Left cardiac atrium (tissue), 4 donors: ENCODE measurements at places on chromosomes 1 and 21. TPM values are rescaled to one million over a fixed set of nuclear protein-coding genes. Genes with fewer than 3 reads are reported as not detected.
A peak's percentile ranks its signal among the peaks of the same experiment; 100 is the strongest.

DNA sequence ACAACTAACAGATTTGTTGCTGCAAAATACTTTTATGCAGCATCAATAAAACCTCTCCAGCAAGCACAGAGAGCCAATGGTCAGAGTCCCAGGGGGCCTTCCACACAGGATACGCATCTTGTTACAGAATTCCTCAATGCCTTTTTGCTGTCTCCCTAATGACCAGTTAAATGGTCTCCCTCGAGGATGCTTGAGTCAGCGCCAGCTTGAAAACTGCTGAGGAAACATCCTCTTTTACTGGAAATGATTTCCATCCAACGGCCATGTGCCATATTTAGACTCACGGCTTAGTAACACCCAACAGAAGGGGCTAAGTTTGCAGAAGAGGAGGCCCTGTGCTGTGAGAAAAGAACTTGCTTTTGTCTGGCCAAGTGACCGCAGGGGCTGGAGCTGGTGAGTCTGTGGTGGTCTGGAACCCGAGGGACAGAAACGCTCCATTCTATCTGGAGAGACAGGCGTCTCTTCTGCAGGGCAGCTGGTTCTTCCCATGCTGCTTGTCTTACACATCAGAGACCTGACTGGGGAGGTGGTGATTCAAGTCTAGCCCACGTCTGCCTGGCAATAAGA, 496.4 kb downstream of the SETD4 start:
- DNase-seq, result peak; percentile 75

DNA sequence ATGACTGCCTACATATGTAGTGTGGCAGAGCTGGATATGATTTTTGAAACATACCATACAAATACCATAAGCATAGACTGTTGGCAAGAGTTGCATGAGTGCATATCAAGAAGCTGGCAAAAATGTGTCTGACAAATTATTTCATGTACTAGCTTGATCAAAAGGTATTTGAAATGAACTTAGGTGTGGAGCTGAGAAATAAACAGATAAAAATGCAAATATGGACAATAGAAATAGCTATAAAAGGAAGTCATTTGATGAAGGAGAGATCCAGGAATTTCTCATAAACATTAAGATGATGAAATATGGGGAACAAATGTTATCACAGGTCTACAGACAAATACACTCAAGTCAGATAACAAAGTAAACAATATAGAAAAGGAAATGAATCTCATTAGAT, 609.1 kb downstream of the PTPRC start:
- no peak for DNase-seq

GRCh38 chr1:206469933-206470691, at the start of gene IKBKE:
IKBKE (plus strand) TSS chr1:206470476; CDS start chr1:206473228, 2,752 bp downstream.
- DNase-seq, result peak; percentile 57

- DNase-seq, result peak; percentile 62
Observed at GRCh38 chr1:231629132-231629531, 2.5 kb downstream of the DISC1 start.

DNA sequence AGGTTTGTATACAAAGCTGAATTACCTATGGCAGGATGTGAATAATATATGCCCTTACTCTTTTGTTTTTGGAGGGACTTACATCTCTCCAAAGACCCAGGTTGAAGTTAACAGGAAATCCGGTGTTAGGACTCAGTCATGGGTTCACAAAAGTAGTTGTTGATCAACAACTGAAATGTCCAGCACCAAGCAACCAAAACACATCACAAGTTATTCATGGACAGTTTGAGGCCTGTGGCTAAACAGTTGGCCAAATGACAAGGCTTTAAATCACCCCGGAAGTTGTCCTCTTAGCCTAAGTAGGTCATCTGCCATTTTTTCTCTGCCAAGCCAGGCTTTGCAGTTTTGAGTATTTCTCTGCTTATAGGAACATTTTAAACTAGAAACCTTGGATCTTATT, 89.9 kb downstream of the CD247 start:
- DNase-seq, result no peak

RGSL1 gene
- not detected for total RNA-seq

- no peak for DNase-seq
Observed at GRCh38 chr1:182674346-182675246, 9.8 kb downstream of the RGS8 start.

DNA sequence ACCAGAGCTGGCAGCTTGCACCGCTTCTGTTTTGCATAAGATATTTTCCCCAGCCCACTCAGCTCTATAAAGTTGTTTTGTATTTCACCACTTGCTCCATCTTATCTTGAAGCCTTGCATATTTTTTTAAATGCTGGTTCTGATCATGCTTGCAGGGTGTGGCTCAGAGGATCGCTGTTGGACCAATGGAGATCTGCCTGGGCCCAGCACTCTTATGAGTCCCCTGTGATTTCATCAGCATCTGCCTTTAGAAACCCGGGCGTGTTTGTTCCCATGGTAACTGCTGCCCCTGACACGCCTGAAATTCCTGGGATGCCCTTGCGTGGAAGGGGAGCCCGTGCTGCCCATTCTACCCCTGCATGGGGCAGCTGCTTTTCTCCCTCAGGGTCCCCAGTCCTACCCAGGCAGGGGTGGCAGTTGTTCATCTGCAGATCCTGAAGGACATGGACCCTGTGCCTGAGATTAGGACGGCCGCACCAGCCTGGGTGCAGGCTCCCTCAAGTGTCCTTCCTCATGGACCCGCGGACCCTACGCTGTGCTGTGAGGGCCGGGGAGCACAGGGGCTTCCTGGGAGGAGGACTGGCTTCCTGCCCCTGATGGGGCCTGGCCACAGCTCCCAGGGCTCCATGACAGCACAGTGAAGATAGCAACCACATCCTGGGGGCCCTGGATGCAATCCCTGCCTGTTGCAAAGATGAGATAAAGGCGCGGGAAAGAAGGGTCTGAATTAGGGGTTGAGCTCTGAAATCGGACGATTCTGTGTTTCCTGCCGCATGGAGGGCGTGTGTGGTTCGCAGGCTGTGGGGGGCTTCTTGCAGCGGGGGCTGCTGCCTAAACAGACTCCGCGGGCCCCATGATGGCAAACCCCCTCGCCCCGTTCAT, 226.5 kb downstream of the SDCCAG8 start:
- DNase-seq, result no peak

DNA sequence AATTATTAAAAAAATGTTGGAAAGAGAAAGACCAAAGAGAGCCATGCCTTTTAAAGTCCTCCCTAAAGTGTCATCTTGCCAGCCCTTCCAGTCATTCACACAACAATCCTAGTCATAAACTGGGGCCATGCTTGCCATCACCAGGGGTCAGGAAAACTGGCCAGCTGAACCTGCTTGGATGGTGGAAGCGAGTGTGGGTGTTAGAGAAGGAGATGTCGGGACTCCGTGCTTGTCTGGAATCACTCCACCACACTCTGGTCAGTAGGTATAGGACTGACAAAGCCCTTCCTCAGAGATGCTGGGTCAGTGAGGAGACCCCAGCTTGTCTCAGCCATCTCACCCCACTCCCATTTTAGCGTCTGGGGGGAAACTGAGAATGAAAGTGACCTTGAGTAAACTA, 3.3 kb upstream of the HAPLN2 start:
- no peak for DNase-seq

- no peak for DNase-seq
Observed at GRCh38 chr1:89918127-89918793, 76.7 kb upstream of the ZNF326 start.

DNA sequence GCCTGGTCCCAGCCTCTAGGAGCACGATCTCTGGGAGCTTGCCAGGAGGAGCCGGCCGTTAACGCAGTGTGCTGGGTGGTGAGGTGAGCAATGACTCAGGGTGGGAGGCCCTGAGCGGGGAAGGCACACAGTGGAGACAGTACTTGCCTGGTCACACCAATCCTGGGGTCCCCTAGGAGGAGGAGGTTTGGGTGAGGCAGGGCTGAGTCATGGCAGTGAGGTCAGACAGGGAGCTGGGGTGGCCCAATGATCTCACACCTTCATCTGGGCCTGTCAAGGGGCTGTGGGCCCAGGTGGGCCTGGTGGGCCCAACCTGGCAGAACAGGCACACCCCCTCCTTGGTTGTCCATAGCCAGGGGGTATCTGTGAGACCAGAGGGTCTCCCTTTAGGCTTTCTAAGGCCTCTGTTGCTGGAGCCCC, 8.6 kb upstream of the EDN2 start:
- DNase-seq, result no peak

LCE1B gene
- not detected for total RNA-seq

DNA sequence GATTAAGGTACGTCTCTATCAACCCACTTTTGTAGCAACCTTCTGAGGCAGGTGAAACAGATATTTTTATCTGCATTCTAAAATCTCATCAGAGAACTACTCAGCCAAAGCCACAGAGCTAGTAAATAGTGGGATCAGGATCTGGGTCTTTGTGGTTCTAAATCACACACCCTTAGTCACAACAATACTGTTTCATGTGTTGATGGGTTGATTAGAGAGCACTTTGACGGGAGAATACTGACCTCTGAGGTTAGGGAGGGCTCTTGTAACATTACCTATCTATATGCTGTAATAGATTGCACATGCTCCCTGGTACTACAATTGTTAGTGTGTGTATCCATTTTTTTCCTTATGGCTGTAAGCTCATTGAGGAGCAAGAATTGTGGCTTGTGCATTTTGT, 45.5 kb upstream of the CCDC190 start:
- no peak for DNase-seq

- DNase-seq, result peak; percentile 34
Observed at GRCh38 chr1:29736582-29737188, 500.4 kb downstream of the PTPRU start.

- DNase-seq, result no peak
Observed at GRCh38 chr1:91997607-91998195, 32.1 kb upstream of the EPHX4 start.

DNA sequence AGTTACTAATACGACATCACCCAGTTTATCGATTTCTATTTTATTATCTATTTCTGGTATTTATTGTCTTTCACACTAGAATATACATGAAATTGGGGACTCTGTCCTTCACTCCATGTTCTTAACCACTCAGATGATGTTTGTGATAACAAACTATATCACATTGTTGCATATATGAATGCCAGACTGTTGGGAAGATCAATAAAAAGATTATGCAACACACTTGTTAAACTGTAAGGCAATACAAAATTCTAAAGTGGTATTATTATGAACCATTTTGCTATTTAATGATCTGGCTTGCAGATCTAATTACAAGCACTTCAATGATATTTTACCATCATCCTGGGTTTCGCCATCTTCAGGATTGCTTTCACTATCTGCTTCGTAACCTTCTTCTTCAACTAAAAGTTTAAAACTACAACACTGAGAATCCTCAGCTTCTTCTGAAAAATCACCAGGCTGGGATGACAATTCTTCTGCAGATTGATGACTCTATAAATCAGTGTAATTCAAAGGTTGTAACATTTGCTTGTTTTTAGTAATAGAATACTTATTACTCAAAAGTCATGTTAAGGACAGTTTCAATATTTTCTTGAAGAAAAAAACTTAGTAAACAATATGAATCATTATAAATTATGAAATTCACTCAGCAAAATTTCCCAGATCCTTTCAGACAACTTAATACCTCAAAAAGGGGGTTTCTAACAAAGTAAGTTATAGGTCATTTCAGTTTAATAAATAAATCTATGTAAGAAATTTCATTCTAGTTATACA, 63.9 kb downstream of the LYST start:
- no peak for DNase-seq
